ENCODE measurements at places on chromosomes 3 and 15. TPM values are rescaled to one million over a fixed set of nuclear protein-coding genes. Genes with fewer than 3 reads are reported as not detected.

- no peak for DNase-seq
Measured at GRCh38 chr3:106466881-106467280, 598.1 kb upstream of the CBLB start.

DNA sequence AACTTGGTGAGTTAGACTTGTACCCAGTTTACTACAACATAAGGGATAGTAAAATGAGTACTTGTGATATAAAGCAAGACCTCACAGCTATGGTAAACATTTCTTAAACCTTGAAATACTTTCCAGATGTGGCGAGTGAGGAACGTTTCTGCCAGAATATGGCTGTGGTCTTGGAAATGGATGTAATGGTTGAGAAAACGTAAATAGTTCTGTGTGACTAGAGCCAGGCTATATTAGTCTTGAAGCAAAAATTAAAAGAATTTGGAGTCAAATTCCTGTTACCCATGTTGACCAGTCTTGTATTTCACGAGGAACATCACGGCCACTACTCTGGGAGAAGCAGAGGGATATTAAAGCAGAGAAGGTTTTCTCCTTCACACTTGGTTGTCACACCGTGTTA, 15.3 kb downstream of the OR4F15 start:
- DNase-seq = no peak

DNA sequence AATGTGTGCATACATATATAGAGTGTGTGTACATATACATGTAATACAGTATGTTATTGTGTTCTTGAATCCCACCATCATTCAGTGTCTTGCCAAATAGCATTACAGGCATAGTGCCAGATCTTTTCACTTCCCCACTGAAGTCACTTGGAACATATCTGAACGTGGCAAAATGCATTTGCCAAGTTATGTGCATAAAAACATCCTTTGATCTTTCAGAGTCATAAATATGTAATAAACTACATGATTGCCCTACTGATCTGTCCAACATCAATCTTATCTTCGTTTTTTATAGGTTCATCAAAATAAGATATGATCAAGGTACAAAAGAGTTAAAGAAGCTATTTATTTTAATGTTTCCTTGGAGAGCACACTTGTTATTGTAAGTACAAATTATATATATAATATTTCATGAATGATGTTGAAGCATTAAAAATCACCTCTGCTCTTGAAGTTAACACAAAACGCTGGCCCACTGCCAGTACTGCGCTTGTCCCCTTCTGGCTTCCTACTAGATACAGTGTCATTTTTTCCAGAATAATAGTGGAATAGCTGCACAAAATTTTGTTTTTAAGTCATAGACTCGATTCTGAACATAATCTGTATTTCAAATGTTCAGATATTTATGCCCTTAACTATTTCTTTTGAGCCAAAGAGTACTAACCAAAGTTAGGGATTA, 549.5 kb upstream of the ARRDC4 start:
- DNase-seq = no peak

DNA sequence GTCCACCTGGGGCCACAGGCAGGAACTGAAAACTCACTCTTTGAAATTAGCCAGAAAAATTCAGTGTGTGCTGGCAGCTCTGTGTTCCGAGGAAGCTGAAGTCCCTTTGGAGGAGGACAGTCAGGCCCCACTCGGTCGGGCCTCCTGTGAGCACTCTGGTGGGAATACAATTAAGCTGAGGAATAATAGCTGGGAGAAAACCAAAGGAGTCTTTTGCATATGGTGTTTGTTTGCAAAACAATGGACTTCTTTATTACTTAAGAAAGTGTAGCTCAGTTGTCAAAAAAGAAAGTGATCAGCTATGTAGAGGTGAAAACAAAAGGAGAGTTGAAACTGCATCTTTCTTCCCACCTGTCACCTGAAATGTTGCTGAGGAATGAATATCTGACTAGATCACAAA, 202.5 kb downstream of the MEIS2 start:
- no peak for DNase-seq

DNA sequence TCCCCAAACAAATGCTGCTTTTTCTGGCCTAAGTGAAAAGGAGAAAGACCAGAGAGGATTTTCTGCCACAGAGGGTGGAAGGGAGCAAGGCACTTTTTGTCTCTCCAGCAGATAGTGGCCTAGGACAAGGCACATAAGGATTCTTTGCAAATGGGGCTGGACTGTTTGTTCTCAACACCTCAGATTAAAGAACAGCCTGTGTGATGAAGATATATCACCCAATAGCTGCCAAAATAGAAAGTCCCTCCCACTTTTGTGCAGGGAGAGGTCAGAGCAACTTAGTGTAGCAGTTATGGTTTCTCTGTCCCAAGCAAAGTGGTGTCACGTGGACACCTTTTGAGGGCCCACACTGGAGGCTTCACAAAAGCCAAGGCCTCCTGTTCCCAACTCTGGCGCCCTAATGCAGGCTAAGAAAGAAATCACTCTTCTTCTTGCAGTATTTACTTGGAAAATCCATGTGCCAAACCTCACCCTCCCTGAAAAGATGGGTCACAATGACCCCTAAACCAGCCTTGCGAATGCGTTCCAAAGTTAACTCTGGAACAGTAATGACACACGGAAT, 84.9 kb downstream of the LRIG1 start:
- DNase-seq = no peak

- no peak for DNase-seq
Measured at GRCh38 chr3:152419748-152420147, 151.0 kb downstream of the MBNL1 start.

DNA sequence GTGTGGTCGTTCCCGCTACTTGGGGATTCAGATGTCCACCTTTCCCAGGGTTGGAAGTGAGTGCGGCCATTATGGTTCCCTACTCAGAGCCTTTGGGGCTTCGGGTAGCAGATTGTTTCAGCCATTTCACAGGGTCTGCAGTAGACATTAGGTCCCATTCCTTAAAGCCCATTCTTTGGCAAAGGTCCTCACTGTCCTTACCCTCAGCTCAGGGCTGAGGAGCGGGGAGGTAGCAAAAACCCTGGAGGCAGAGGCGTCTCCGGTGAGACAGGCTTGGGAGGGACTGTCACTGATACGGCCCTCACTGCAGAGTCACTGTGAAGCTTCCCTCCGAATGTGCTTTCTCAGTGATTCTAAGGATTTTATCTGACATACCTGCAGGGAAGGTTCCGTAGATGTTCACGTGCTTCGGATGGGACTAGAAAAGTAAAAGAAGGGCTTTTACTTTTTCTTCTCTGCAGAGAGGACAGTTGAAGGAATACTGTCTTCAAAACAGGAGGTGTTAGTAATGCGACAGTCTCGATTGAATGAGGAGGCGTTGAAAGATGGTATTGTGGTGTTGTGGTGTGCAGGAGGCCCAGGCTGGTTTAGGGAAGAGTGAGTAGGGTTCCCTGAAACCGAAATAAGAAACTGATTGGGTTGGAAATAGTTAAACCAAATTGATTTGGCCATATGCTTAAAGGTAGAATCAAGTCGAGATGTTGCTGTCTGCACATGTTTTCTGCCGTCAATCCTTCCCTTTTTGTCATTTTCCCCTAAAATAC, 630 bp downstream of the ATP6V1A start:
- DNase-seq = no peak

- DNase-seq = peak; percentile 1
Measured at GRCh38 chr3:147619921-147620560, 210.9 kb downstream of the ZIC1 start.

GRCh38 chr15:88218557-88219221, 37.9 kb downstream of the NTRK3 start:
- DNase-seq = peak; percentile 49

DNA sequence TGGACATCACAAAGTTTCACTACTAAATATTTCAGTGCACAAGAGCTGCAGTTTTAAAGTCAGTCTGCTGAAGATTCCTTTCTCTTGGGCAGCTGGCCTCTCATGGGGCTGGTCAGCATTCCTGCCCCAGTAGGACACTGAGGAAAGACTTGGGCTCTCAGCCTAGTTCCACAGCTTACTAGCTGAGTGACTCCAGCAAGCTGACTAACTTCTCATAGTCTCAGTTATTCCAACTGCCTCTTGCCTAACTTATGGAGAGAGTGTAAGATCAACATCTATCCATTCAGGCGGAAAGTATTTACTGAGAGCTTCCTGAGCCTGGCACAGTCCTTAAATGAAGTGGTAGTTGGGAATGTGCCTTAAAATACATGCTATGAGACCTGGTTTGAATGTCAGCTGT, 27.0 kb downstream of the TM4SF4 start:
- no peak for DNase-seq

DNA sequence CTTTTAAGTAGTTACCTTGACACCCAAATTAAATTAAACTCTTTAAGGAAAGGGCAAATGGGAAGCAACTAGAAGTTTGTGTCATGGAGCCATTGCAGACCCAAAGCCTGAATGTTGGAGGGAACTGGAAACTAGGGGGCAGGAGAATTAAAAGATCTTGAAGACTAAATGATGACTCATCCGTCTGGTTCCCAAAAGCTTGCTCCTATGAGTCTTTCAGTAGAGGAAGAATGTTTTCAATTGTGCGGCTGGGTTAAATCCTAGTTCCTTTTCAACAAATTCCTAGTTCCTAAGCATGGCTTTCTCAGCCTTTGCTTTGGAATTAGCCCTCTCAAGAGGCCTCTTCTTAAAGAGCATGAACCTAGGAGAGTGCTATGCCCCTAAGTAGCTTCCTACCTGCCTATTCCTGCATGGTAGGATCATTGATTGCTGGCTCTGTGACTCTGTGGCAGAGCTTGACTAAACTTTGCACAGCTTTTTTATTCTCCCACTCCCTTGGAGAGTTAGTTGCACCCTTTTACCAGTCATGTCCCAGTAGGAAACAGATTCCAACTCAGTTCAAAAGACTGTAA, 17.7 kb downstream of the CLEC3B start:
- DNase-seq = peak; percentile 48

- peak; percentile 36 for DNase-seq
Measured at GRCh38 chr3:58434990-58435389, 1.4 kb upstream of the PDHB start.

- no peak for DNase-seq
Measured at GRCh38 chr15:38554354-38554753, 10.3 kb downstream of the RASGRP1 start.

DNA sequence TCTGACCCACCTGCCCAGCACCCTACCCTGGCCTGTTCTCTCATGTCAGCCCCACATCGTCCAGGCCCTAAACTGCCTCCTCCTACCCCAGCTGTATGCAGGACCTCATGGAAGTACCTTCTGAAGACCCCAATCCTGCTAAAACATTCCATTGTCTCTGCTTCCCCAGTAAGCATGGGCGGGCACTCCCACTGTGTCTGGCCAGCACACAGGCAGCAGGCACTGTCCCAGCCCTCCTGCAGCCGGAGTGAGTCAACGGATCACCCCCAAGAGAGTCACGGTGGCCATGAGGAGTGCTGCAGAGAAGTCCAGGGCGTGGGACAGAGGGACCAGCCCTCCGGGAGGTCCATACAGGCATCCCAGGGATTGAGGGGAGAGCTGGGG, 36.4 kb upstream of the SLCO2A1 start:
- DNase-seq = no peak

DNA sequence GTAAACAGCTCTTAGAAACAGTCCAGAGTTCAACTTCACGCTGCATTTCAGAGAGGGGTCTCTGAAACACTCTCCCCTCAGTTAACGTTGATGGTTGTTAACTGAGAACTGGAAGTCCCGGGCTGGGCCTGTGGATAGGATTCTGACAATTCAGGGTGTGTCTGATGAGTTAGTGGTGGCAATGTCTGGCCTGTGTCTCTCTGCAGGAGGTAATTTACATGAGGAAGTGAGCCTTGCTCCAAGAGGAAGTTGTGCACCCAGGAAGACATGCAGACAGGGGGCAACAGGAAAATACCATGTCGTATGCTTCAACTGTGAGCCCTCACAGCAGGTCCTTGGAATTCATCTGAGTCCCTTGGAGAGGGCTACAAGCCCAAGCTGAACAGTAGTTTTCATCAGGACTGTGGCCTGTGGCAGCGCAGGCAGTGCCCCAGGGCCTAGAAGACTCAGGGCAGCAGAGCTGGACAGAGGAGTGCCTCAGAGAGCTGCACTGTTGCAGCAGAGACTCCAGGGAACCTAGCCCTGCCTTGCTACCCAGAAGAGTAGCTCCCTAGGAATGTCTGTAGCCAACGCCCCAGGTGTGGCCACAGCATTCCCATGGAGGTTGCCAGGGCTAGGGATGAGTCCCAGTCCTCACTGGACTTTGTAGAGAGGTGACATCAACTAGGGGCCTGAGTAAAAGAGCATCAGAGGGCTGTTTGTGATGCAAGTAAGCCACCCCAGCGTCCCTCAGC, 104.6 kb upstream of the SELENOK start:
- no peak for DNase-seq

GRCh38 chr3:163368168-163368567, 1710.1 kb downstream of the SI start:
- DNase-seq = peak; percentile 11

- no peak for DNase-seq
Measured at GRCh38 chr15:79922512-79923078, 25.8 kb upstream of the MTHFS start.

CCDC191 gene
- 6.6 TPM for total RNA-seq

GTF2A2 gene
- 14.5 TPM for total RNA-seq

SLC6A1 gene
- total RNA-seq = not detected

CCR3 gene
- not detected for total RNA-seq

IL17RE gene
- 11.4 TPM for total RNA-seq

ATOSA gene
- total RNA-seq = 120 TPM

NME9 gene
- total RNA-seq = not detected

Measured in stomach (tissue), 19 donors.